A549 treated with CORT108297 at 1 μM for 4 hours (cell line): ENCODE measurements at places on chromosomes 4 and X. TPM values are rescaled to one million over a fixed set of nuclear protein-coding genes. Genes with fewer than 3 reads are reported as not detected.

The NAP1L2 gene
- 1.1 to 1.6 TPM (median 1.3 TPM) in 5 replicates for total RNA-seq

The BEX1 gene
- not detected in 5 replicates for total RNA-seq

The MSN gene
- total RNA-seq: 223 to 297 TPM (median 273 TPM) in 5 replicates

The SLC7A11 gene
- total RNA-seq: 24.0 to 29.8 TPM (median 28.0 TPM) in 5 replicates

The SCOC gene
- total RNA-seq: 26.3 to 35.1 TPM (median 33.0 TPM) in 5 replicates

The ELOVL6 gene
- 20.0 to 25.7 TPM (median 22.9 TPM) in 5 replicates for total RNA-seq

The SOD3 gene
- not detected in 5 replicates for total RNA-seq

The PLXNB3 gene
- 1.6 to 4.2 TPM (median 3.6 TPM) in 5 replicates for total RNA-seq

The CT47B1 gene
- 0.07 TPM in 1 of 5 replicates, not detected in the others for total RNA-seq

The BANK1 gene
- 0.69 to 0.82 TPM (median 0.73 TPM) in 5 replicates for total RNA-seq

The IQCM gene
- total RNA-seq: not detected in 5 replicates

The FREM3 gene
- not detected in 5 replicates for total RNA-seq

The BCLAF3 gene
- 2.3 to 5.7 TPM (median 3.0 TPM) in 5 replicates for total RNA-seq

The QRFPR gene
- total RNA-seq: 0.07 to 0.08 TPM in 2 of 5 replicates, not detected in the others

The DSPP gene
- not detected in 5 replicates for total RNA-seq

The SMPX gene
- not detected in 5 replicates for total RNA-seq
